Bronchial epithelial cell (primary cell): ENCODE measurements at places on chromosomes 16 and 17.
A peak's percentile ranks its signal among the peaks of the same experiment; 100 is the strongest.

GRCh38 chr17:19647697-19648474, 665 bp upstream of the ALDH3A2 start:
- peak; percentile 60 for DNase-seq

GRCh38 chr17:65684631-65685030, 123.2 kb upstream of the AXIN2 start:
- peak; percentile 66 for DNase-seq

GRCh38 chr16:59210955-59211541, 476.9 kb upstream of the GOT2 start:
- DNase-seq: no peak

DNA sequence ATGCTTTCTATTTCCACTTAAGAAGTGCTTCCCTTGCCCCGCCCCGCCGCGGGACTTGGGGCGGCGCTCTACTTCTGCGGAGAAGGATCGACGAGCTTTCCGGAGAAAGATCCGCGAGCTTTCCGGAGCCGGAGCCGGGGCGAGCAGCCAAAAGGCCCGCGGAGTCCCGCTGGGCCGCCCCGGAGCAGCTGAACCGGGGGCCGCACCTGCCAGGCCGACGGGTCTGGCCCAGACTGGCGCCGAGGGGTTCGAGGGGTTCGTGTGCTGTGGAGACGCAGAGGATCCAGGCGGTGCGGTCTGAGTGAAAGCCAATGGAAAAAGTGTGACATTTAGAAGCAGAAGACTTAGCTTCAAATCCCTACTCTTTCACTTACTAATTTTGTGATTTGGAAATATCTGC, 50.8 kb downstream of the TBC1D26 start:
- peak; percentile 24 for DNase-seq

DNA sequence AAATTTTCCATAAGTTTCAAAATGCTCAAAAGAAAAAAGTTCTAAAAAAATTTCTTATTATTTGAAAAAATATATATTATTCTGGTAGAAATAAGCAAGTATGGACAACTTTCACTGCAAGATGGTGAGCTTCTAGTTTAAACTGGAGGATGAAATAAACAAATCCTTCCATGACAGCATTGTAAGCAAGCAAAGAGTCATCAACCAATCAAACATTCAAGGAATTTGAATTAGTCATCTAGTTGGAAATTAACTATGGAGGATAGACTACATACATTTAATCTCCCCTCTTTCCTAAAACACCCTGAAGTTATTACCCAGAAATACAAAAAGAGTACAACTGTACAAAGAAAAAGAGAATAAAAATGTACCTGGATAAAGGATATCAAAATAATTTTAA, 51.0 kb upstream of the IRX5 start:
- DNase-seq: peak; percentile 71

DNA sequence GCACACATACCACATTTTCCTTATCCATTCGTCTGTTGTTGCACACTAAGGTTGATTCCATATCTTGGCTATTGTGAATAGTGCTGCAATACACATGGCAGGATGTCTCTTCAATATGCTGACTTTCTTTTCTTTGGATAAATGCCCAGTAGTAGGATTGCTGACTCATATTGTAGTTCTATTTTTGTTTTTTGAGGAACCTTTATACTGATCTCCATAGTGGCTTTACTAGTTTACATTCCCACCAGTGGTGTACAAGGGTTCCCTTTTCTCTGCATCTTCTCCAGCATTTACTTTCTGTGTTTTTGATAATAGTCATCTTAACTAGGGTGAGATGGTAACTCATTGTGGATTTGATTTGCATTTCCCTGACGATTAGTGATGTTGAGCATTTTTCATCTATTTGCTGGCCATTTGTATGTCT, 118.1 kb downstream of the STXBP4 start:
- DNase-seq: peak; percentile 76

GRCh38 chr17:2749784-2750181, 331 bp upstream of the CCDC92B start:
- DNase-seq: peak; percentile 42

DNA sequence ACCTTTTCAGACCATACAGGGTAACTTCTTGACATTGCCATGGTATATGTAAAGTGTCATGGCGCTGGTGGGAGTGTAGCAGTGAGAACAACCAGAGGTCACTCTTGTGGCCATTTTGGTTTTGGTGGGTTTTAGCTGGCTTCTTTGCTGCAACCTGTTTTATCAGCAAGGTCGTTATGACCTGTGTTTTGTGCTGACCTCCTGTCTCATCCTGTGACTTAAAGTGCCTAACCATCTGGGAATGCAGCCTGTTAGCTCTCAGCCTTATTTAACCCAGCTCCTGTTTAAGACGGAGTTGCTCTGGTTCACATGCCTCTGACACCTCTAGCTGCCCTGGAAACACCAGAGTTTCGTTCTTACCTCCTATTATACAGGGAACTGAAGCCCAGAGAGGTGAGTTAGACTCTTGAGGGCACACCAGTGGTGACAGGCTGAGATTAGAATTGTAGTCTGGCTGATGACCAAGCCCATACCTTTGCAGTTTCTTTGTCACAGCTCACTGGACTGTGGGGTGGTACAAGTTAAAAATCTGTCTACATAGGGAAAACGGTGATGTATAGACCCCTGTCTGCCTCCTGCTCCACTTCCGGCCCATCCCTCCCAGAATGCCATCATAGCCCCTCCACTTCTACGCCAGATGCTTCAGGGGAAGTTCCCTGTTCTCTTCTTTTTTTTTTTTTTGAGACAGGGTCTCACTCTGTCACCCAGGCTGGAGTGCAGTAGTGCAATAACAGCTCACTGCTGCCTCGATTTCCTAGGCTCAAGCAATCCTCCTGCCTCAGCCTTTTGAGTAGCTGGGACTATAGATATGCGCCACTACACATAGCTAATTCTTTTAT, 21.0 kb downstream of the KSR1 start:
- DNase-seq: no peak

GRCh38 chr16:86330906-86331305, 179.4 kb upstream of the FOXF1 start:
- DNase-seq: no peak

GRCh38 chr17:80428796-80429195, 13.8 kb downstream of the ENDOV start:
- DNase-seq: no peak

DNA sequence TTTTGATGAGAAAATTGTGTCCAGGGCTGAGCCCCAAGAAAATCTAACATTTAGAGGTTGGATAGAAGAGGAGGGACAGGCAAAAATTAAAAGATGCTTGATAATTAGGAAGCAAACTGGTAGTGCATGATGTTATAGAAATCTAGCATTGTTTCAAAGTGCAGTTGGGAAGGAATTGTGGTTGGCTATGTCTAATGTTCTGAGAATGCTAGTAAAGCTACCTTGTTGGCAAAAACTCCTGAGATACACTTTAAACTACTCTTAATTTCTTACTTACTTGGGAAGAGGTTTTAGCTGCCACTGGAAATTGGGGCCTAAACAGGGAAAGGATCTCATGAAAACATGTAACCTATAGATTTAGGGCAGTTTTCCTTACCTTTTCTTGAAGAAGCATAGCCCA, 48.3 kb downstream of the MAP2K4 start:
- no peak for DNase-seq

DNA sequence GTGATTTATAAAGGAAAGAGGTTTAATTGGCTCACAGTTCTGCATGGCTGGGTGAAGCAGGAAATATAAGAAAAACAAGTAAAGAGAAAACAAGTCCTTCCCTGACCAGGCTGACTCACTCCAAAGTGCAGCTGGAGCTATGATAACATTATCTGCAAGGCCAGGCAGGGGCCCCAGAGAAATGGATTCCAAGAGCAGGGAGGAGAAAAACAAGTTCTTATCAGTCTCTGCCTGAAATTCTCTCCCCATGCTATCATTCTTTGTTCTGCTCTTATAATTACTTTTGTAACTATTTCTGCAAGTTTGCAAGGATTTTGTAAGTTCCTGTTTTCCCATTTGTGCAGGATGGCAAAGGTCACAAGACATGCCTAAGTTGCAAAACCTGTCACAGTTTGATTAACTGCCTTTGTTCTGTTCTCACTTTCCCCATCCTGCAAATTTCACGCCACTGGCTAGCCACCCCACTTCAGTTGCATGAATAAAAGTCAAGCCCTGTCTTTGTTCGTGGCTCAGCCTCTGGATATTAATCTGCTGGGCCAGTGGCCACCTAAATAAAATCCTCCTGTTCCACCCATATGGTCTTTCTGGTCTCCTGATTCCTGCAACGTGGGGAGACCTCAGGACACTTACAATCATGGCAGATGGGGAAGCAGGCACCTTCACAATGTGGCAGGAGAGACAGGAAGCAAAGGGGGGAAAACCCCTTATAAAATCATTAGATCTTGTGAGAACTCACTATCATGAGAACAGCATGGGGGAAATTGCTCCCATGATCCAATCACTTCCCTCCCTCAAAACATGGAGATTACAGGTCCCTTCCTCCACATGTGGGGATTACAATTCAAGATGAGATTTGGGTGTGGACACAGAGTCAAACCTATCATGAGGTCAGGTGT, 13.1 kb downstream of the ABCA9 start:
- DNase-seq: peak; percentile 51

- no peak for DNase-seq
These were observed 11.2 kb downstream of the P2RX1 start for GRCh38 chr17:3905017-3905520.
